Neural crest cell (in vitro differentiated cells): ENCODE measurements at places on chromosomes 11 and 22.

- H3K36me3 ChIP-seq = peaks cover 10% of the 10 kb centered on the region
- peaks cover 12% of the 10 kb centered on the region for H3K4me1 ChIP-seq
- DNase-seq = no peak
- no peak overlapping the region for H3K4me3 ChIP-seq
- no peaks in the 10 kb centered on the region for H3K27me3 ChIP-seq
- H3K27ac ChIP-seq = no peak overlapping the region
Observed at GRCh38 chr11:69427906-69428880, 53.3 kb upstream of the LINC01488 start.

DNA sequence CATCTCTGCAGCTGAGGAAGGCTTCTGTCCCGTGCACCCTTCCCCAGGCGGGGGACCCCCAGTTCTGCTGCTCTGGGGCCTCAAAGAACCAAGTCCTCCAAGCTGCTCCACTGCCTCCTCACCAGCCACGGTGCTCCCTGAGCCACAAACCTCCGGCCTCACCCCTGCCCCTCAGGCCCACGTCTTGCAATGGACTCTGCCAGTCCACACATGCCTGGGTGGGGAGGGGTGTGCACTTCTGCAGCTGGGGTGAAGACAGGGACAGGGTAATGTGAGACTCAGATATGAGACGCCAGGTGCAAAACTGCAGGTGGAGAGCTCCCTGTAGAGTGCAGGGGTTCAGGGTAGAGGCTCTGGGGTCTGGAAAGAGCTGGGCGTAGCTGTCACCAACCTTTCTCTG, 3.2 kb upstream of the PTDSS2 start:
- peaks cover 26% of the 10 kb centered on the region for H3K4me1 ChIP-seq
- H3K4me3 ChIP-seq = no peak overlapping the region
- peaks cover 2% of the 10 kb centered on the region for H3K27me3 ChIP-seq

- H3K27me3 ChIP-seq = no peaks in the 10 kb centered on the region
- no peak overlapping the region for H3K4me3 ChIP-seq
- H3K36me3 ChIP-seq = no peaks in the 10 kb centered on the region
- DNase-seq = no peak
- H3K4me1 ChIP-seq = peaks cover 23% of the 10 kb centered on the region
Observed at GRCh38 chr11:100630898-100631297, 56.2 kb upstream of the ARHGAP42 start.

GRCh38 chr11:77026743-77027142, 7.5 kb upstream of the B3GNT6 start:
- no peaks in the 10 kb centered on the region for H3K36me3 ChIP-seq
- DNase-seq = no peak
- H3K27ac ChIP-seq = no peak overlapping the region
- no peaks in the 10 kb centered on the region for H3K4me1 ChIP-seq
- H3K27me3 ChIP-seq = peaks cover 17% of the 10 kb centered on the region

DNA sequence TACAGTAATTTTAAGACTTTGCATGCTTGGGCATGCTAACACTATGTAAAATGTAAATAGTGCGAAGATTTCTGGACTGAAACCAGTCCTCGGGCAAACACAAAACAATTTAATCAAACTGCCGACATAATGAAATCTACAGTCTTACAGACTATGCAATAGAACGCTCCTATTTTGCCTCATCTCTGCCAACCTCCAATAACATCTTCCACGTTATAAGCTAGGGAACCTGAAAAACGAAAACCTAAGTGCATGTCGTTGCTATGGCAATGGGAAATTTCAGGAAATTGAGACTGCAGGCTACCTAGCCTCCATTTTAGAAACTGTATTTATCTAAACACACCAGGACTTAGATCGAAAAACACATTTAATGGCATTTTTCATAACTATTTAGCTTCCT, 1.1 kb downstream of the CSTF3 start:
- H3K27me3 ChIP-seq = no peaks in the 10 kb centered on the region
- H3K4me1 ChIP-seq = peaks cover 55% of the 10 kb centered on the region
- no peak for DNase-seq
- peaks cover 25% of the 10 kb centered on the region for H3K36me3 ChIP-seq

GRCh38 chr22:27152033-27152432, 494.6 kb downstream of the MIAT start:
- no peaks in the 10 kb centered on the region for H3K27me3 ChIP-seq
- H3K4me3 ChIP-seq = no peak overlapping the region
- DNase-seq = no peak
- H3K4me1 ChIP-seq = peaks cover 17% of the 10 kb centered on the region
